ENCODE measurements at places on chromosomes 3 and 15.

DNA sequence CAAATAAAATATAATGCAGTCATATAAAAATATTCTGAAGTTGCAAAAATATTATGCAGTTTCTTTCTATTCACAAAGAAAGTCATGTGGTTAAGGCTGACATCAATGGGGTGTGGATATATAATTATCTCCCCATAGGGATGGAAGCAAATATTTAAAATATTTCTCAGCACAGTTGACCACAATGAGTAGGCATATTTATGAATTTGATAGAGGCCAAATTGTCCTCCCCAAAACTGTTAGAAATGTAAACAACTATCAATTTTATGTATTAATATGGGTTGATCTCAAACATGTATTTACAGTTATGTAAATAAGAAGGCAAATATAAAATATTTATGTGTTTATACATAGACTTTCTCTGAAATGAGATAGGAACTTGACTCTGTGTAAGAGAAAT lies 246.0 kb upstream of the CBLB start:
- no peaks in the 10 kb centered on the region for H3K36me3 ChIP-seq
- no peaks in the 10 kb centered on the region for H3K27me3 ChIP-seq
- H3K27ac ChIP-seq: peak overlapping the region; percentile 9

DNA sequence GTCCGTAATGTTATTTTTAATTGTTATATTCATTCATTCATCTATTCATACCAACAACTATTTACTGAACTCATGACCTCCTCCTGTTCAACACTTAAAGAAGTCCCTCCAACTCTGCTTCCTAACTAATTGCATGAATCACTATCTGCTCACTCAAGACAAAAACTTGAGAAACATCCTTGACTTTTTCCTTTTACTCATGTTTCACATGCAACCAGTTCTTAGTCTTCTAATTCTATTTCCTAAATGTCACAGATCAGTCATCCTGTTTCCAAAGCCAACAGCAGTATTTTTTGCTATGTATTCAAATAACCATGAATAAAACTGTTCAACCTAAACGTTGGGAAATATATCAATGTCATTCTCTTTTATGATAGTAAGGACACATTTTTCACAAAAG lies 124.6 kb upstream of the GBE1 start:
- DNase-seq: peak; percentile 6
- no peaks in the 10 kb centered on the region for H3K4me1 ChIP-seq
- no peak overlapping the region for H3K27ac ChIP-seq
- H3K36me3 ChIP-seq: no peaks in the 10 kb centered on the region
- no peak overlapping the region for H3K4me3 ChIP-seq
- no peaks in the 10 kb centered on the region for H3K27me3 ChIP-seq

GRCh38 chr15:71237456-71238188 lies 122.4 kb downstream of the THSD4 start:
- H3K36me3 ChIP-seq: peaks cover 9% of the 10 kb centered on the region
- H3K27me3 ChIP-seq: no peaks in the 10 kb centered on the region
- no peak overlapping the region for H3K27ac ChIP-seq
- H3K4me3 ChIP-seq: no peak overlapping the region

DNA sequence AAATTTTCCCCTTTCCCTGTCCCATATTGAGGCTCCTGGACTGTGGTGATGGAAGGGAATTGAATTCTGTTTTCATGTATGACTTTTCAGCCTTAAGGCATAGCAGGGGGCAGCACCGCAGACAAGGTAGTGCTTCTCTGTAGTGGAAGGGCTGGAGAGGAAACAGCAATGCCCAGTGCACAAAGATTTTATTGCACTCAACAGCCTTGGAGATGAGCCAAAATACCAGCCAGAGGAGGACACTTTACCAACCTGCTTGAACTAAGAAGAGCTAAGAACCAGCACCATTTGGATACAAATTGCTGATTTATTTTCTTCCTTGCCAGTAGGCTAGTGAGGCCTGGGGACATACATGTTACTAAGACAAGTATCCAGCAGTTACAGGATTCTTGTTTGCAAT lies 98.7 kb downstream of the KCNMB2 start:
- no peak overlapping the region for H3K27ac ChIP-seq
- no peaks in the 10 kb centered on the region for H3K27me3 ChIP-seq
- H3K36me3 ChIP-seq: no peaks in the 10 kb centered on the region
- no peaks in the 10 kb centered on the region for H3K4me1 ChIP-seq
- DNase-seq: no peak

GRCh38 chr3:127970966-127971592 lies 56.0 kb downstream of the KBTBD12 start:
- H3K27ac ChIP-seq: no peak overlapping the region
- peak; percentile 66 for DNase-seq
- H3K4me1 ChIP-seq: no peaks in the 10 kb centered on the region

DNA sequence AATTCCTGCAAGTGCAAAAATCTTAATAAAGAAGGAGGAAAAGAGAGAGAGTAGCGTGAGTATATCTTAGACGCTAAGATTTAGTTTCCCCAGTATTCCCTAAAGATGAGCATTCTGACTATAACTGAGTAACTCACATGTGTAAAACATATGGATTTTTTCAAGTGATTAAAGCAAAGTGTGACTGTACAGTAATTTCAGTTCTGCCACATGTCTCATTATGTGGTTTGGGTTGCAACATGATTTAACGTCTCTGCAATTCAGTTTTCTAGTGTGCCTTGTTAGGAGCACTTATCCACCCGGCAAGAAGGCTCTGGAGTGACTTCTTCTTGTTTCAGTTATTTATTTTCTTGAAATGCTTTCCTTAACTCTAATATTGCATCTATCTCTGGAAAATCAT lies 514.1 kb downstream of the ROBO1 start:
- DNase-seq: no peak
- H3K4me1 ChIP-seq: no peaks in the 10 kb centered on the region
- H3K27ac ChIP-seq: no peak overlapping the region
- H3K4me3 ChIP-seq: no peak overlapping the region
- peaks cover 70% of the 10 kb centered on the region for H3K27me3 ChIP-seq
- H3K36me3 ChIP-seq: no peaks in the 10 kb centered on the region

DNA sequence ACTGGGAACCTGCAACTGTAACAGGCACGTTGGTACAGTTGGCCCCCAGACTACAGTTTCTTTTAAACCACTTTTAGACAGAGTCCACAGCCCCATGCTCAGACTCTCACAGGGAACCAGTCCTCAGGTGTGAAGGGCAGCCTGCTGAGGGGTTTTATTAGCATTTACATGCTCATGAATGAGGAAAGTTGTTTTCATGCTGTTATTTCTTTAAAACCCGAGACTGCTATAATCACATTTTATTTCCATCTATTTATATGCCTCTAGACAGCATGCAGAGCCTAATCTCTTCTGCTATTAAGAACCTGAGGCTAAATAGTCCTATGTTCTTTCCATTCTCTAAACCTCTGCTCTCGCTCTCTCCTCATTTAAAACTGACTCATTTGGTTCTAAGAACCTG lies 26.3 kb upstream of the FSIP1 start:
- H3K36me3 ChIP-seq: no peaks in the 10 kb centered on the region
- H3K27ac ChIP-seq: no peak overlapping the region
- DNase-seq: no peak
- H3K4me3 ChIP-seq: no peak overlapping the region
- peaks cover 8% of the 10 kb centered on the region for H3K4me1 ChIP-seq
- no peaks in the 10 kb centered on the region for H3K27me3 ChIP-seq

DNA sequence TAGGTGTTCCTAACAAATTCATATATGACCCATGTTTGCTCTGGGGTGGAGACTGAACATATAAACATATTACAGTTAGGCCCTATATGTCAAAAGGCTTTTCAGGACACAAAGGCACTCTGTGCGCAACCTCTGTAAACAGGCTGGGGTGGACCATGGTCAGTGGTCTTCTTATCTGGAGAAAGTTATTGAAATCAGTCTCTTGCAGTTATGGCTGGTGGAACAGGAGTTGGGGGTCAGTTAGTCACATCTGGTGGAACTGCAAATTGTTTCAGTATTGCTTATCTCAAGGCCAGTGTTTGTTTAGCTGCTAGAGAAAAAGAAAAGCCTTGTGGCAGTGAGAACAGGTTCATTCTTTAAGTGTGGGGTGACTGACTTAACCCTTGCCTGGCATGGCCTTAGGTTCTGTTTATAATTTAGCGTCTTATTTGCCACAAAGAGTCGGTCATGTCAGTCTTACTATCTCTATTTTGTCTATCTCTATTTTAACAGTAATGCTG lies 5.9 kb upstream of the GP9 start:
- H3K27me3 ChIP-seq: peaks cover 20% of the 10 kb centered on the region
- H3K4me1 ChIP-seq: peaks cover 9% of the 10 kb centered on the region
- no peaks in the 10 kb centered on the region for H3K36me3 ChIP-seq
- H3K4me3 ChIP-seq: no peak overlapping the region

DNA sequence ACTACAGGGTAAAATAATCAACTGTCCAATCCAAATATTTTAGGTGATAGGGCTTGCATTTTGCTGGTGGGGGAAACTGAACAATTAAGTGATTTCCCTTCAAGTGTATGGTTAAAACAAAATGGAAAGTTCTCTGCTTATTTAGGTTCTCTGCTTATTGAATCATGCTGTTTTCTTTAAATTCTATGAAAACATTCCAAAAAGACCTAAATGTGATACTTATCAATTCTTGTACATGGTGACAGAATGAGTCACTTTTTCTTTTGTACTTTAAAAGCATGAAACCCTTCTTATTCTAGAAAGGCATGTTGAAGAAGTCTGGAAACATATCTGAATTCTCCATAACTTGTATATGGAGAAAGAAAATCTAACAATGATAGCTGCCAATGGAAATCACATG lies 192.6 kb downstream of the FMN1 start:
- H3K36me3 ChIP-seq: peaks cover 6% of the 10 kb centered on the region
- no peak overlapping the region for H3K27ac ChIP-seq
- DNase-seq: no peak
- no peaks in the 10 kb centered on the region for H3K4me1 ChIP-seq

DNA sequence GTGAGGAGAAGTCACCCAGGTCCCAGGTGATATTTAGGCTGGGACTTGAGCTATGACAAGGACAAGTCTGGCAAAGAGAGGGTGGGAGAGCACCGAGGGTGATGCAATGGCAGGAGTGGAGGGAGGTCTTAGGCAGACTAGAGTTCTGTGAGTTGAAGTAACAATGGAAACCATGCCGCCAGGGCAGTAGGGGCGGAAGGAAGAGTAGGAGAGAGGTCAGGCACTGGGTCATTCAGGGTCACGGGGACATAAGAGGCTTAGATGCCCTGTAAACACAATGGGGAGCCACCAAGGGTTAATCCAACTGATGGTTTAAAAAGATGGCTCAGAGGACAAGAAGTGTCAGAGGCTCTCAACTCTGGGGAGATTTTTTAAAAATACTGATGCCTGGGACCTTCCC lies 199.7 kb upstream of the LRTM1 start:
- H3K36me3 ChIP-seq: peaks cover 6% of the 10 kb centered on the region
- DNase-seq: no peak
- peaks cover 17% of the 10 kb centered on the region for H3K4me1 ChIP-seq
- peak overlapping the region; percentile 52 for H3K27ac ChIP-seq

DNA sequence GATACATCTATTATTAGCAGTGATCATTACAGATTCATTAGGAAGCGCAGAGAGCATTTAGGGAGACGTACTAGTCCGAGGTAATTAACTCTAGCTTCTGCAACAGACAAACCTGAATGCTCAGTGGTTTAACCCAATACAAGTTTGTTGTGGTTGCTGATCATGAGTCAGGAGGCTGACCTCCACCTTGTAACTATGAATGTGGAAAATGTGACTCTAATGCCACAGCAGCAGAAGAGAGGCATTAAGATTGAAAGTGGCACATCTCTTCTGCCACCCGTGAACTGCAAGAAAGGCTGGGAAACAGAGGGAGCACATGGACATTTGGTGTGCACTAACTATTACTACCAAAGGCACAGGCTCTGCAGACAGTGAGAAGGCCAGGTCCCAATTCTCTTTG lies 71.2 kb upstream of the C3orf80 start:
- no peak for DNase-seq
- no peak overlapping the region for H3K4me3 ChIP-seq
- H3K4me1 ChIP-seq: peaks cover 6% of the 10 kb centered on the region
- H3K27me3 ChIP-seq: no peaks in the 10 kb centered on the region

DNA sequence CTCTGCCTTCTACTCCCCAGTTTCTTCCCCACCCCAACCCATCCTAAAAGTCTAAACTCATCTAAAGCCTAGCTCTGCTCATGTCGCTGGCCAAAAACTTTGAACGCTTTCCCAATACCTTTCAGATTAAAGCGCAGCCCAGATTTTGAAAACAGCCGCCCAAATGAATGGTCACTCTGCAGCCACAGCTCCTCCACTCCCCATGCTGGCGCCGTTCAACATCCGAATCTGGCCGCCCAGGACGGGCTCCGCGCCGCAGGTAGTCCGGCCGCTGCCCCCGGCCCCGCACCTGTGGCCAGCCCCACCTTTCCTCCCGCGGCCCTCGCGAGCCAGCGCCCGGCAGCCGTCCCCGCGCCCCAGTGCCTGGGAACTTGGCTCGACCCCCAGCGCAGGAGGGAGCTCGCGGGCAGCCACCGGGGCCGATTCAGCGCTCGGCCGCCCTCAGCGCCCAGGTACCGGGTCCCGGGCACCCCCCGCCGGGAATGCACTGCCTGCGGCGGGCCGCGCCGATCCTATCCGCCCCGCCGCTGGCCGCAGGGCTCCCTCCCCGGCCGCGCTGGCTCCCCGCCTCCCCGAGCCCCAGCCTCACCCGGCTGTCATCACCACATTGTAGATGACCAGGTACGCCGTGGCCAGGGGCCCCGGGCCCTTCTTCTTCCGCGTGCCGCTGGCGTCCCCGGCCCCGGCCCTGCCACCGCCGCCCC lies 417 bp downstream of the HACD2 start:
- peaks cover 52% of the 10 kb centered on the region for H3K36me3 ChIP-seq
- H3K27me3 ChIP-seq: no peaks in the 10 kb centered on the region
- H3K4me3 ChIP-seq: no peak overlapping the region
- peaks cover 30% of the 10 kb centered on the region for H3K4me1 ChIP-seq

GRCh38 chr15:63037976-63038720 lies 4.4 kb upstream of the TPM1 start:
- no peak overlapping the region for H3K27ac ChIP-seq
- no peaks in the 10 kb centered on the region for H3K27me3 ChIP-seq
- H3K36me3 ChIP-seq: no peaks in the 10 kb centered on the region
- DNase-seq: no peak

DNA sequence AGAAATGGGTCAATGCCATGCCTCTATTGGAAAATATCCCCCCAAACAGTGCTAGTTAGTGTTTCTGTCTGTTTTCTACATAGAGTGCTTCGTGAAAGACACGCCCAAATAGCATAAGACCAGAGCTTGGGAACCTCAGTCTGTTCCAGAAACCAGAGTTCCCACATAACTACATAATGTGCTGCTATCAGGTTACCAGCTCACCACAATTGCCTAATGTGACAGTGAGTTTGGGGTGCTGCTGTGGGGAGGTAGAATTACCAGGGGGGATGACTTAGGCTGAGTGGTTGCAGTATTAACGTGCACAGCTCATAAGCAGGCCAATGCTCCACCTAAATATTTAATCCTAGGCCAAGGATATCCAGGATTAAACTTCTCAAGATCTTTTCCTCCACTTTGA lies 39.2 kb downstream of the DUT start:
- peak; percentile 81 for DNase-seq
- no peaks in the 10 kb centered on the region for H3K27me3 ChIP-seq
- H3K4me3 ChIP-seq: no peak overlapping the region
- H3K36me3 ChIP-seq: no peaks in the 10 kb centered on the region
- peaks cover 18% of the 10 kb centered on the region for H3K4me1 ChIP-seq

DNA sequence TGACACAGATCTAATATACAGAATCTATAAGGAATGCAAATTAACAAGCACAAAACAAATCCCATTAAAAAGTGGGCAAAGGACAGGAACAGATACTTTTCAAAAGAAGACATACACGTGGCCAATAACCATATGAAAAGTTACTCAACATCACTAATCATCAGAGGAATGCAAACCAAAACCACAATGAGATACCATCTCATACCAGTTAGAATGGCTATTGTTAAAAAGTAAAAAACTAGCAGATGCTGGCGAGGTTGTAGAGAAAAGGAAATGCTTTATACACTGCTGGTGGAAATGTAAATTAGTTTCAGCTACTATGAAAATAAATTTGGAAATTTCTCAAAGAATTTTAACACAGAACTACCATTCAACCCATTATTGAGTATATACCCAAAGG lies 50.7 kb downstream of the ADAMTS17 start:
- peaks cover 11% of the 10 kb centered on the region for H3K4me1 ChIP-seq
- H3K27ac ChIP-seq: peak overlapping the region; percentile 61
- no peak overlapping the region for H3K4me3 ChIP-seq
- peaks cover 6% of the 10 kb centered on the region for H3K36me3 ChIP-seq
